ENCODE measurements at places on chromosomes 3 and 15.
A peak's percentile ranks its signal among the peaks of the same experiment; 100 is the strongest.

DNA sequence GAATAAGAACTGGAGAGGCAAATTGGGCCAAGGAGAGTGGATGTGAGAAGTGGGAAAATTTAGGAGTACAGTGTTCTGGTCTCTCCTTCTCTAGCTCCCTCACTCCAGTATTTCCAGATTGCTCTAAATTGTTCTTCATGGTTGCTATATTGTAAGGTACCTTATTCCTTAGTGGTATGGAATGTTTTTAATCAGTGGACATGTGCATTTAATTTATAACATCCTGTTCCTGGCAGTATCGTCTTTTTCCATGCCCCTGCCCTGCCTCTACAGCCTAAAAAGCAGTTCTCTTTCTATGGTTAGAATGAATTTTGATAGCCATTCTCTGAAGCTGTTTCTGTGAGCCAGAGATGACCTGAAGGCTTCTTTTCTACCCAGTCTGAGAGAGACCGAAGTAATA is 180.5 kb downstream of the TCF12 start:
- DNase-seq = no peak

GRCh38 chr3:64505419-64505818 is 182.4 kb downstream of the ADAMTS9 start:
- DNase-seq = no peak

DNA sequence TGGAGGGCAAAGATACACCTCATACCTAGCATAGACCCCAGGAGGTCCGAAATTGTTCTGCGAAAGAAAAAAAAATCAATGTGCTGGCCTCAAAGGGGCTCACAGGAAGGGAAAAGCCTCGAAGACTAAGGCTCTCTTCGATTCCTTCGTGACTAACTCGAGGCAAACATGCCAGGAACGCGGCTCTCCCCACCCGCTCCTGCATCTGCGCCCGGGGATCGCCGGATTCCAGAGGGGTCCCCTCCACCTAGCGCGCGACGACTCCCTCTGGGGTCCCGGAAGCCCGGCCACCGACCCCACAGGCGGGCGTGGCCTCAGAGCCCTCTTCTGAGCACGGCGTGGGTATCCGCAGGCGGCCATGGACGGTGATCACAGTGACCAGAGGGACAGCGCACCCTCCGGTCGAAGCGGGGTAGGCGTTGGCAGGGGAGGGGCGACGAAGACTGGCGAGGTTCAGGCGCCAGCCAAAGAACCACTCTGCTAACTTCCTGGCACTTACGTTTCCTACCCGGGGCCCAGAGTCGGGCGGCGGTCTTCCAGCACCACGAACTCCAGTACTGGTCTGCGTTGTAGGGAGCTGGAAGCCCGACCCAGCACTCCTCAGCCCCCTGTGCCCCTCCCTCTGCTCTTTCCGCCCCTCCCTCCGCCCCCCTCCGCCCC is 515 bp upstream of the EIF3J start:
- no peak for DNase-seq

- DNase-seq = no peak
Measured at GRCh38 chr3:35500641-35501350, 138.5 kb upstream of the ARPP21 start.

DNA sequence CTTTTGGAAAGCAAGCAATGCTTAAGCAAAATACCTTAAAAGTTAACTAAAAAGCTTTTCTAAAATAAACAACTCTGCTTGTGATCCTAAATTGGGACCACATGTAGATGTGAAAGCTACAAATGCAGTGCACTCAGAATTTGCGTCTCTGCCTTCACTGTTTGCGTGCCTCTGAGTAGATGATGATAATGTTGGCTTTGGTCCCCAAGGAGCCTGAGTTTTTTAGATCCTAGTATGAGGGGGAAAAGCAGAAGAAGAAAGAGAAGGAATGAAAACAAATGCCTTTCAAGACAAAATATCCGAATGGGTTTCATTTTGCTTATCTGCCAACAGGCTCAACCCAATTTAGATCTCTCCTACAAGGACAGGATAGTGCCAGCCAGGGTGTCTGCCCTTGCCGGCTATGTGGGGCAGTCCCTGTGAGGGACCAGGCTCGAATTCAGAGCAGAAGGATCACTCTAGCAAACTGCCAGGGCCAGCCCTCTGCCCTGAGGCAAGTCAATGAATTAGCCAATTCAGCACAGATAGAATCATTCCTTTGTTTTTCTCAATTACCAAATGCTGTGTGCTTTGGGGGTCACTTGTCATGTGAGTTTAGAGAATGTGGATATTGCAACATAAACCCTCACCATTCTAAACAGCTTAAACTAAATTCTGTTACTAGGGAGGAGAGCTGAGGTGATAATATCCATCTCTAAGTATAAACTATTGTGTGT is 28.5 kb downstream of the SCG5 start:
- DNase-seq = no peak

GRCh38 chr15:49124371-49124770 is 31.0 kb downstream of the COPS2 start:
- no peak for DNase-seq

DNA sequence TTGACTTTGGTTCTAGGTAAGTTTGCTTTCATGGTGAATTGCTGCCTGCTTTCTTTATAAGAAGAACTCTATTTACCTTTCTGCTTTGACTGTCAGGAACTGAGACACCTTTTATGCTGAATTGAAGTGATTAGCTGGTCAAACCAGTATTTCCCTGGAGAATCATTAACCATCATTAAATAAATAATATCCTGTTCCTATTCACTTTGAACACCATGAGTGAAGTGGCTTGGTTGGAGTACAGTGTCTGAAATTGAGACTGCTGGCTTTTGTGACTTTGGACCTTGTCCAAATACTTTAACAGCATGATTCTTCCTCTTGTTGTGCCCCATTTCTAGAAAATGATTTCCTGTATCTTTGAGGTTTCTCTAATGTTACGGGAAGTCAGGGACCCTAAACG is 5.6 kb upstream of the TMEM62 start:
- DNase-seq = no peak

GRCh38 chr3:8223766-8224165 is 277.9 kb upstream of the LMCD1 start:
- DNase-seq = no peak

DNA sequence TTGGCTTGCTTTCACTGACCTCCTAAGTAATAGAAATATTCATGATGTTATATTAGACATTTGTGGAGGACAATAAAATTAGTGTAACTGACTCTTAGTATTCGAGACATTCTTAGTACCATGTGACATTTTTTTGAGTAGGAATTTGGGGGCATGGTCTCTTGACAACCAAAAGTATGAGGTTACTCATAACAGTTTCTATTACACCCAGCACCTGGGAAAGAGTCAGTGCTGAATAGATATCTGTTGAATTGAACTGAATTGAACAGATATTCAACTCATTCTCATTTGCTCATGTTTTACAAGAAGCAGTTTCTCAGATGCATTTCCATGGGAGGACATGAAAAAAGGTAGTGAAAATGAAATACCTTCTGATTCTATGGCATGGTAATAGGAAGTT is 84.4 kb downstream of the CMSS1 start:
- DNase-seq = no peak

DNA sequence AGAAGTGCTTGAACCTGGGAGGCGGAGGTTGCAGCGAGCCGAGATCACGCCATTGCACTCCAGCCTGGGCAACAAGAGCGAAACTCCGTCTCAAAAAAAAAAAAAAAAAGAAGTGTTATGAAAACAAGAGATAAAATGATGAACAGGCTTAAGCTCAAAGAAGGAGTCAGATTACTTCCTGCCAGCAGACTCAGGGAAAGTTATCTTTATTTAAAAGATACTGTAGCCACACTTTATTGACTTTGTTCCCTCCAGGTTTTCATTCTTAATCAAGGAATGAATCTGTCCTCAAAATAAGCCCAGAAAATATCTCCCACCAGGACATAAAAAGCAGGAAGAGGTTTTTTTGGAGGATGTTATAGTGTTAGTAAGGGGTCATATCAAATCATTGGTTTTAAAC is 176.5 kb upstream of the KCNMB2 start:
- no peak for DNase-seq

DNA sequence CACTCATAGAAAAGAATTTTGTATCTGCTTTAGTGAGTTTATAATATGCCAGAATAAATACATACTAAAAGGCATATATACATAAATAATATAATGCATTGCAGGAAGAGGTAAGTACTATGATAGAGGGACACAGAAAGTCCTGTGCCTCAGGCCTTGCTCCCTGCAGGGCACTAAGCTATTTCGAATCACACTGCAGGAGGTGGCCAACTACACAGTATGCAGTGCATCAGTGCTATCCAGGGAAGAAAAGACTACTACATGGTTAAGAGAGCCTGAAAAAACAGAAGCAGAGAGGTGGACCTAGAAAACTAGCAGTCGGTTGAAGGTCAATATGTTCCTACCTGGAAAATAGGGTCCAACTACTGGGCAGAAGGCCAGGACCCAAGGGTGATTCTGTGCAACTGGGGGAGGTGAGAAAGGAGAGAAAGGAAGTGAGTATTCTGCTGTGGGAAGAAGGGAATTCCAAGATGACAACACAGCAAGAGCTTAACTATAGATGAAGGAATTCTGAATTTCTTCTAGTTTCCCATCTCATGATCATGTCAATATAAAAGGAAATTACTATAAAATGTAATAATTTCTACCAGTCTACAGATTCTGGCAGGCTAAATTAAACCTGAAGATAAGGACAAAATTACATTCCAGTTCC is 218.0 kb downstream of the ZBTB20 start:
- DNase-seq = no peak

- DNase-seq = no peak
Measured at GRCh38 chr3:12155828-12156227, 2.9 kb downstream of the TIMP4 start.

GRCh38 chr3:126984391-126985131 is 1.6 kb downstream of the PLXNA1 start:
- no peak for DNase-seq

GRCh38 chr15:65318870-65319356 is 14.4 kb downstream of the RNU5B-1 start:
- DNase-seq = peak; percentile 46

DNA sequence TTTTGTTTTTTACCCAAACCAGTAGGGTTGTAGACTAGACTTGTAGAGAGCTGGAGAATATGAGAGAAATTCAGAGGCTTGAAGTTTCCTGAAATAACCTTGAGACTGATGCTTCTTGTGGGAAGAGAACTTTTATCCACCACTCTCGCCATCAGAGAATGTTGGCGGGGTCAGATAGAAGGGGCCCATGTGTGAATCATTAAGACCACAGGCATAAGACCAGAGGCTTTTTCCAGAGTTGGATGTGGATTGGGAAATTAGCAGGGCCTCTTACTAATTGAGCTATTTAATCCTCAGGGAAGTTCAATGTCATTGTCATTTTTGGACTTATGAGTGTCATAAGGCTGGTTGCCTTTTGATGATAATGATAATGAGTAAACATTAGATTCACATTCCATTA is 246.9 kb upstream of the THRB start:
- no peak for DNase-seq

- DNase-seq = no peak
Measured at GRCh38 chr3:184781801-184782200, 30.2 kb upstream of the VPS8 start.

- no peak for DNase-seq
Measured at GRCh38 chr3:164364111-164364510, 714.2 kb downstream of the SI start.

- peak; percentile 53 for DNase-seq
Measured at GRCh38 chr15:63892794-63893441, 59.2 kb upstream of the HERC1 start.

GRCh38 chr15:36506733-36507356 is 72.6 kb upstream of the CDIN1 start:
- DNase-seq = no peak

DNA sequence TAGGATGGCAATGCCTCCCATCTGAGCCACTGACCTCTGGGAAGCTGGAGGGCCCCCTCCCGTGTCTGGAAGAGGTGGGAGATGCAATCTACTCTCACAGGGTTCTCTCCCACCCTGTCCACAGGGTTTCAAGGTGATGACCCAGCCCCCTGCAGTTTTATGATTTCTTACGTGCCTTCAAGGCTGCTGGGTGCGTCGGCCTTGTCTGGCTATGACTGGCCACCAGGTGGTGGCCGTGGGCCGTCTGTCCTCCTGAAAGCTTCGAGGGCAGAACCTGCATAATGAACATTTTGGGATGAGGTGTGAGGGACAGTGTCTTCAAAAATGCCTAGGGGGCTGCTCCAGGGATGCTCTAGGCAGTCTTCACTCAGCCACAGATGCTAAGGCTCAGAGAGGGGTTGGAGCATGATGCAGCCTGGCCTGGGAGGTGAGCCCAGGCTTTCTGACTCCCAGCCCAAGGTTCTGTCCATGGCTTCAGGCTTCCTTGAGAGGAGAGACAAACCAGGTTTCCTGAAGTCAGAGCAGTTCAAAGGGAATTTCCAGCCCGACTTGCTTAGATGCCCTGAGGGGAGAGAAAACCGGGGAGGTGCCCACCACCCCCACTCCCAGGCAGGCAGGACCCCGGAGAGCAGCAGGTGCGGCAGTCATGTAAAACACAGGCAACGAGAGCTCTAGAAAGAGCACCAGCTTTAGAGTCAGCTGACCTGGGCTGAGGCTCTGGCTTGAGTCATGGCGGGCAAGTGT is 18.7 kb downstream of the ISG20 start:
- no peak for DNase-seq

DNA sequence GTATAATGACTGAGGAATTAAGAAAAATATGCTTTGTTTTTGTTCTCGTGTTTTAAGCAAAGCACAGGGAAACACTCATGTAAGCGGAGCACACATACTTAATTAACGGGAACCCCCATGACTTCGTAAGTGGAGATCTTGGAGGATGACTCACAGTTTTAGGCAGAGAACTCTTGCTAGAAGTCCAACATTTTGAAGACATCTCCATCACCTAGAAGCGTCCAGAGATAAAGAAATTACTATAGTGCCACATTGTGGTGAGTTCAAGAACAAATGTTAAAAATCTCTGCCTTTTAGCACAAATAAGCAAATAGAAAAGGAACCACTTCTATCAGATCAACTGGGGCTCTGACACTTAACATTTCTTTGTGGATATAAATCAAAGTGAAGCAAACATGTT is 194.1 kb upstream of the ARHGEF26 start:
- DNase-seq = no peak

DNA sequence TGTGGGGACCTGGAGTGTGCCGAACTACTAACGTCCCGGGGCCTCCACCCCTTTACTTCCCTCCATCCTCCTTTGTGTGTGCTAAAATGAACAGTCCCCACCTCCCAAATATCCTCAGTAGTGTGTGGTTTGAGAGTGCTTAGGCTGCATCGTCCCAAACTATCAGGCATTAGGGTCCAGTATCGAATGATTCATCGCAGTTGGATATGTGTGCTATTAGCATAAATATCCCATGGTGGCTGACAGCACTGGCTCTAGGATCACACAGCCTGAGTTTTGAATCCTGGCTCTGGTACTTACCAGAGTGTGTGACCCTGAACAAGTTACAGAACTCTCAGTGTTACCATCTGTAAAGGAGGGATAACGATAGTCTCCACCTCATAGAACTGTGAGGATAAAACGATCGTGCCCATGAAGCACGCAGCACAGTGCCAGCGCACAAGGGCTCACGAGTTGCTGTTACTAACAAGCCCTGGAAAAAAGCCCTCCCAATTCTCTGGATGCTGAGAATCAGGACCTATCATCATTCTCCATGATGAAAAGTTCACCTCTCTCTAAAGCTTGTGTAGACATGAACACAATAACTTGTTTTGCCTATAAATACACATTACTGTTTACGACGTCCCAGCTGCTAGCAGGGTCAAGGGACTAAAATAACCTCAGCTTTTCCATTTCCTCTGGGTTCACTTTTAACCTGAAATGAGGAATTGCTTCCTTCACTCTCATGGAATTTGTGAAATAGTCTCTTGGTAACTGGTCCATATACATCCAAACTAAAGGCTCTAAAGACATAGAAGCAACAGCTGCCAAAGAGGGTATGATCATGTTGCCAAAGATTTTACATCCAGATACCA is 51.0 kb downstream of the VGLL4 start:
- DNase-seq = no peak

GRCh38 chr15:82873000-82873680 is 63.7 kb downstream of the WHAMM start:
- no peak for DNase-seq

Measured in activated CD8-positive, alpha-beta memory T cell treated with anti-CD3 and anti-CD28 coated beads for 1 hour (primary cell).